GM12864 (cell line): ENCODE measurements at places on chromosomes 7 and 10.

DNA sequence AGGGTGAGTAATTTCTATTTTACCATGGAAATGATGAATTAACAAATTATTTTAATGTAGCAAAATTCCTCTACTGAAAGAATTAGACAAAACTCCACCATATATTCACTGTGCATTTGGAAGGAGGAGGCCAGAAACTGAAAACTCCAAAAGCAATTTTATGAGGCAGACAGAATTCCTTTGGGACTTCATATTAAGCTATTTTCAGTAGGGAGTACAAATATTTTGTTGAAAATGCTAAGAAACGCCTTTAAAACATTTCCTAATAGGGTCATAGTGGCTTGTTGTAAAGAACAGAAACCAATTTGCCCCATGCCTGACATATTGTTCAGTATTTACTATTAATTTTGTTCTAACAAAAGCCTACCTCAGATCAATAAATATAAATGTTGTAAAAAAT, 117.8 kb downstream of the TES start:
- no peak for DNase-seq

GRCh38 chr10:120514035-120514620, 57.1 kb downstream of the PLPP4 start:
- DNase-seq = no peak

DNA sequence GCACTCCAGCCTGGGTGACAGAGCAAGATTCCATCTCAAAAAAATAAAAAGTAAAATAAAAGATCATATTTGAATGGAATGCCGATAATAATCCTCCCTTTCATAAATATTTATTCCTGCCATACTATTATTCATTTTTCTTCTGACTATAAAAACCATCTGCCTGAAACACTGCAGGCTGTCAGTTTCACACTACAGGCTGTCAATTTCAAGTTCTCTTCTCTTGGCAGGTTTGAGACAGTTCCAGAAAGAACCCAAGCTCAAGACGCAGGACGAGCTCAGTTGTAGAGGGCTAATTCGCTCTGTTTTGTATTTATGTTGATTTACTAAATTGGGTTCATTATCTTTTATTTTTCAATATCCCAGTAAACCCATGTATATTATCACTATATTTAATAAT, 18.2 kb upstream of the AGBL3 start:
- DNase-seq = no peak

DNA sequence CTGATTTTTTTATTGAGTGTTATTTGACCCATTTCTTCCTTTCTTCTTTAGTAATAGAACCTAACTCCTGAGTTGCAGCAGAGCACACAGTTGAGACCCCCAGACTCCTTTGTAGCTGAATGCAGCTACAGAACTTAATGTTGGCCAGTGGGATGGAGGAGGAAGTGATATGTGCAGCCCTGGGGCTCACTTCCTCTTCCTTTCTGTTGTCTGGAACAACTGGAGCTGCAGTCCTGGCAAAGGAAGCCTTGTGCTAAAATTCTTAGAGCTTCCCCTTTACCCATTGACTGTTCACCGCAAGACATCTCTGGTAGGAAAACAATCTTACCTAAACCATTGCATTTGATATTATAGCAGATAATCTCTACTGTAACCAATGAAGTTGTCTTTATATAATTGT, 86.6 kb downstream of the ITGB8 start:
- DNase-seq = no peak

DNA sequence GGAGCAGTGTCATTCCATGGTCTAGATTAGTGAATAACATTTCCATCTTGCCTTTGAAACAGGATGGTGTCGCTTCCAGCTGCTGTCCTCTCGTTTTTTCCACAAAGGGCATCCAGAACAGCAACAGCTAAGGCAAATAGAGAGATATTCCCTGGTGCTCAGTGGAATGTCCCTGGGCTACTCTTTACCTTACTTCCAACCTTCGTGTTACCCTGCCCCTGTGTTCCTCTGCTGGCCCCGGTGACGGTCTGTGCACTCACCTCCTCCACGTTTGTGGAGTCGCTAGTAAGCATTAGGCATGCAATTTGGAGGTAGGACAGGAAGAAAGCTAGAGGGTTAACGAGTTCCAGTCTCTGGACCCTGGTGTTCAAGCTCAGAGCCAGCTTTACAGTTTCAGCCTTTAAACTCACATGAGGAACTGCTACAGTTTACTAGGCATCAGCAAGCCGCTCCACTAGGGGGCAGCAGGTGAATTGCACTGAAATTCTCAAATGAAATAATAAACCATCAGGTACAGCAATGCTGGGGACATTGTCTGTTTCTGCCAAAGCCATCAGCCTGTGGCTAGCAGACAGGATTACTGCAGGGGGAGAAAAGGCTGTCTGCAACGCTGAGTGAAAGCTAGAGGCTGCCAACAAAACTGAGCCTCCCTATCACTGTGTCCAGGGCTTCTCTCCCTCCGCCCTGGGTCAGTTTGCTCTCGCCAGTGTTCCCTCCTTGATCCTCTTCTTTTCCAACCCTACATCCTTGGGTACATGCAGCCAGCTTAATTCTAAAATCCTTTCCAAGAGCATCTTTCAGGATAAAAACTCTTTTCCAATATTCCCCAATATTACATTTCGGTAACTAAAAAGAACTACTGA, 9.0 kb downstream of the MRPL32 start:
- DNase-seq = peak; percentile 54
